ENCODE measurements at places on chromosomes 5 and 9. TPM values are rescaled to one million over a fixed set of nuclear protein-coding genes. Genes with fewer than 3 reads are reported as not detected.

FBP2 gene
- total RNA-seq: not detected

ADAMTS2 gene
- total RNA-seq: 49.8 TPM

IL17B gene
- total RNA-seq: 18.0 TPM

ITGA2 gene
- 8.0 TPM for total RNA-seq

SLCO6A1 gene
- 0.75 TPM for total RNA-seq

EGFL7 gene
- total RNA-seq: 78.6 TPM

MTRR gene
- total RNA-seq: 38.9 TPM

SHOC1 gene
- 0.15 TPM for total RNA-seq

KCNV2 gene
- total RNA-seq: not detected

ZFP37 gene
- 6.8 TPM for total RNA-seq

CDKN2B gene
- 4.8 TPM for total RNA-seq

NUTM2G gene
- not detected for total RNA-seq

PHYHD1 gene
- 20.5 TPM for total RNA-seq

RLN2 gene
- total RNA-seq: not detected

CORO2A gene
- total RNA-seq: 1.6 TPM

CCDC183 gene
- total RNA-seq: 0.58 TPM

ENTPD8 gene
- total RNA-seq: not detected

CDH6 gene
- total RNA-seq: 5.2 TPM

CKMT2 gene
- 29.3 TPM for total RNA-seq

CCDC180 gene
- 8.5 TPM for total RNA-seq

FBP1 gene
- 6.6 TPM for total RNA-seq

HINT2 gene
- 26.0 TPM for total RNA-seq

EGFLAM gene
- total RNA-seq: 14.4 TPM

CEL gene
- total RNA-seq: 3.6 TPM

RNF183 gene
- not detected for total RNA-seq

PCA3 gene
- 0.32 TPM for total RNA-seq

COL23A1 gene
- total RNA-seq: 1.5 TPM

CACFD1 gene
- total RNA-seq: 15.9 TPM

NIM1K gene
- 1.5 TPM for total RNA-seq

ZDHHC11 gene
- total RNA-seq: 9.4 TPM

CERCAM gene
- total RNA-seq: 46.0 TPM

PCDHB5 gene
- 4.1 TPM for total RNA-seq

SNCAIP gene
- 9.7 TPM for total RNA-seq

ARHGEF37 gene
- 18.0 TPM for total RNA-seq

MZB1 gene
- 3.9 TPM for total RNA-seq

ADAMTS12 gene
- 7.3 TPM for total RNA-seq

PLAA gene
- 23.5 TPM for total RNA-seq

GRXCR2 gene
- total RNA-seq: not detected

PCDHB4 gene
- total RNA-seq: 6.2 TPM

RANBP3L gene
- 4.5 TPM for total RNA-seq

GKAP1 gene
- total RNA-seq: 8.0 TPM

ODF2 gene
- total RNA-seq: 25.1 TPM

PAPPA gene
- 16.6 TPM for total RNA-seq

IFNA1 gene
- total RNA-seq: not detected

SPRY4 gene
- total RNA-seq: 67.9 TPM

ENTREP1 gene
- 5.7 TPM for total RNA-seq

GRAMD2B gene
- total RNA-seq: 44.7 TPM

CDKN2A gene
- total RNA-seq: 2.3 TPM

FANCG gene
- 17.8 TPM for total RNA-seq

TRIM7 gene
- 6.9 TPM for total RNA-seq

IL9 gene
- total RNA-seq: not detected

TAF1L gene
- not detected for total RNA-seq

OMD gene
- total RNA-seq: 43.3 TPM

PCDHB7 gene
- total RNA-seq: 6.7 TPM

NEUROG1 gene
- not detected for total RNA-seq

SPINK6 gene
- not detected for total RNA-seq

ASPN gene
- total RNA-seq: 113 TPM

AGPAT2 gene
- 31.5 TPM for total RNA-seq

All from aorta (tissue), 5 donors.